ENCODE measurements at places on chromosomes 12 and 14.
A peak's percentile ranks its signal among the peaks of the same experiment; 100 is the strongest.

DNA sequence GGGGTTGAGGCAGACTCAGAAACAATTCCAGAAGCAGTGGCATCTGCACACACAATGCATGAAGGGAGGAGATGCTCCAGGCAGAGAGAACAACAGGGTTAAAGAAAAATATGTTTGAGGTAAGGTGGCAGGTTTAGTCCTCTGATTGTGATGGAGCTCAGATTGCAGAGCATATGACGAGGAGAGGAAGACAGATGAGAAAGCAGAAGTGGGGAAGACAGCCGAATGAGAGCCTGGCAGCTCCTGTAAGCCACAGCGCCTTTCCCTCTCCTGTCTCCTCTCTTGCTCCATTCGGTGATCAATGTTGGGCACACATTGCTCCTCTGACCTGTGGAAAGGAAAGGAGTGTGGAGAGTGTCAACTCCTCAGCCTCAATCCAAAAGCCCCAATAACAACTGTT lies 372.2 kb downstream of the GXYLT1 start:
- DNase-seq: no peak

DNA sequence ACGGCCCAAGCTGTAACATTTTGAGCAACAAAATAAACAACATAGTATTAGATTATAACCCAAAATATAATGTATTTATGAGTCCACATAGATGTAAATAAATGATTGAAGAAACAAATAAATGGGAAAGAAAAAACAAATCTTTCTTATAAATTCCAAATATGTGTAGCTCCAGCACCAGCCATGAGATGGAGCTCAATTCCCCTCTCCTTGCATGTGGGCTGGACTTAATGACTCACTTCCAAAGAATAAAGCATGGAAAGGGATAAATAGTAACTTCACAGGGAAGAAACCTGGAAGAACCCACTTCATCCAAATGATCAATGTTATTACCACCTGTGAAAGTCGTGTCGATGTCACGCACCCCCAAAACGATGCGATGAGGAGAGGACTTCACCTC lies 158.8 kb downstream of the RPAP3 start:
- DNase-seq: peak; percentile 42

DNA sequence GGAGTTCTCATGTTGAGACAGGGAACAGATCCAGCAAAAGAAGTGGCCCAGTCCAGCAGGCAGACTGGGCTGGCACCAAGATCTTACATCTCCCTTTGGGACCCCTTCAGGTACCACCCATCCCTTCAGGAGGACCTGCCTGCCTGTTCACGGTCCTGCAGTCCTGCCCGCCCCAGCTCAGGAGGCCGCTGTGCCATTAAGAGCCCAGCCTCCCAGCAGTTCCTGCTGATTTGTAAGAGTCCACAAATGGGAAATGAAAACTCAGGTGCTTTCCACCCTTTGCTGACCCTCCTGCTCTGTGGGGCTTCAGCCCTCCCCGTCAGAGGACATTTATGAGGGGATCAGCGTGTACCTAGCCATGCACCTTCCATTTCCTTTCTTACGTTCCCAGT lies 39.5 kb downstream of the C14orf132 start:
- no peak for DNase-seq

DNA sequence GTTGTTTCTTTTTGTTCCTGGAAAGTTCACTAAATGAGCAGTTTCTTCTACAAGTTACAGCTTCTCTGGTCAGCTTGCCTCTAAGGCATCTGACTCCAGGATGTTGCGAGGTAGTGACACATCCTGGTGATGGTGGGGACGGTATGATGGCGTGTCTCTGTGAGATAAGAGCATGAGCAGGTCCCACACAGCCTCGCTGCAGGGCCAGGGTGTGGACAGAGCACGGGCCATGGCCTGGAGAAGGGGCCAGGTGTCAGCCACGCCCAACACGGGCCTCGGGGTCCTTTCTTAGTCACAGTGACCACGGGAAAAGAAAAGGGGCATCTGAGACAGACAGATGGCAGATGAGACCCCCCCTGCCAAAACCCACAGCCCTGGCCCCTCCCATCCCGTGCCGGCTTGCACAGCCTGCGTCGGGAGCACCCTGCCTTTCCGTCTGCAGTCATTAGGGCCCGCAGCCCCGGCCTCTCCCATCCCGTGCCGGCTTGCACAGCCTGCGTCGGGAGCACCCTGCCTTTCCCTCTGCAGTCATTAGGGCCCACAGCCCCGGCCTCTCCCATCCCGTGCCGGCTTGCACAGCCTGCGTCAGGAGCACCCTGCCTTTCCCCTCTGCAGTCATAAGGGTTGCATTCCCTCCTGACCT lies 79.3 kb upstream of the DYNC1H1 start:
- DNase-seq: no peak

DNA sequence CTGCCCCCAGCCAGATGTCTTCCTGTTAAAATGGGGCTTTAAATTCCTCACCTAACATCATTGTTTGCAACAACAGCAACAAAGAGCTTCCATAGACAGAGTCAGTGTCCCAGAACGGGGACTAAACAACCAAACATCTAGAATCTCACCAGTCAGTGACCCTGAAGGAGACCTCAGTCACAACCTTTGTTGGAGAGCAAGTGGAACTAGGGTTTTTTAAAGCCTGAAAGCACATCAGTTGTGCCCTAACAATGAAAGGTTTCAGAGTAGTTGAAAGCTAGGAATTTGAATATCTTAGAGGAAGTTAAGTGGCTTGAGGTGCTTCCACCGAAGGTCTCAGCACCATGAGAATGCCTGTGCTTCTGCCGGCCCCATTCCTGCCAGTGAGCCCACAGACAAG lies 5.0 kb upstream of the ALDH2 start:
- no peak for DNase-seq

DNA sequence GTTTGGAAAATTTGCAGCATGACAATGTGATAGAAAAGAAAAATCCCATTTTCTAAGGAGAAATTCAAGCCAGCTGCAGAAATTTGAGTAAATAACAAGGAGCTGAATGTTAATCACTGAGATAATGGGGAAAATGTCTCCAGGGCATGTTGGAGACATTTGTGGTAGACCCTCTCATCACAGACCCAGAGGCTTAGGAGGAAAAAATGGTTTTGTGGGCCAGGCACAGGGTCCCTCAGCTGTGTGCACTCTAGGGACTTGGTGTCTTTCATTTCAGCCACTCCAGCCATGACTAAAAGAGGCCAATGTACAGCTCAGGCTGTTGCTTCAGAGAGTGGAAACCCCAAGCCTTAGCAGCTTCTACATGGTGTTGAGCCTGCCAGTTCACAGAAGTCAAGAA lies 111.4 kb upstream of the SYT10 start:
- DNase-seq: no peak

- DNase-seq: peak; percentile 18
These were observed 293.2 kb upstream of the FAR2 start for GRCh38 chr12:28855761-28856310.

GRCh38 chr14:30921305-30921704 lies 46.9 kb downstream of the COCH start:
- peak; percentile 38 for DNase-seq

DNA sequence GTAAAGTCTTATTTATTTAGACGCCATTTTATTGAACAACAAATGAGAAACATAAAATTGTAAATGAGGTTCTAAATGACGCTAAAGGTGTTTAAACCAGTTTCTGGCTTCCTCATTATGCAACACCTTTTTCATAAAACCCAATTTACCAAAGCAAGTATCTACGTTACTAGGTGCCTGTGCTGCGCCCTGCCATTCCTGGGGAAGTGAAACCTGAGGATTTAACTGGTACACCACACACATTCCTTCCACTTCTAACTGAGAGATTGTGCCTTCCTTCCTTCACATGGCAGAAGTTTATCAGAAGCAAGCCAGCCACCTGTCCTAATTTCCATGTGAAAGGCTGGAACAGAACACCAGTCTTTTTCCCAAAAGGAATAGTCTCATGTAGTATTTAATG lies 40.3 kb upstream of the GCH1 start:
- DNase-seq: no peak

- no peak for DNase-seq
These were observed 435.7 kb upstream of the DCN start for GRCh38 chr12:91618281-91618680.

GRCh38 chr12:42508913-42509460 lies 80.6 kb downstream of the PRICKLE1 start:
- DNase-seq: no peak

DNA sequence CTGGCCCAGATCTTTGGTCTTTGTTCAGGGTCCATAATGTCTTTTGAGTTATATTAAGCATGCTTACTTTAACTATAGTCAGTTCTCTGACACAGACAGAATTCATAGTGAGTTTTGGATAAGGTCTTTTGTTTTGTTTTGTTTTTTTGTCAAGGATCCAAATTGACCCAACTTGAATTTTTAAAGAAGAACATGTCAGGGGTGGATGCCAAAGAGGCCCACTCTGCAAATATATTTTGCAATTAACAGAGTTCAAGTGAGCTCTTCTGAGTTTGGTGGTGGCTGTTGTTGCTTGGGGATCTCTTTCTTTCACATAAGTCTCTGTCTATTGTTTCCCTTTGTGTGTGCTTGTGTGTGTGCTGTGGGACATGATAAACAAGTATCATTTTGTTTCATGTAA lies 34.4 kb upstream of the PMCH start:
- DNase-seq: no peak

GRCh38 chr14:89678768-89679167 lies 261.7 kb upstream of the FOXN3 start:
- no peak for DNase-seq

DNA sequence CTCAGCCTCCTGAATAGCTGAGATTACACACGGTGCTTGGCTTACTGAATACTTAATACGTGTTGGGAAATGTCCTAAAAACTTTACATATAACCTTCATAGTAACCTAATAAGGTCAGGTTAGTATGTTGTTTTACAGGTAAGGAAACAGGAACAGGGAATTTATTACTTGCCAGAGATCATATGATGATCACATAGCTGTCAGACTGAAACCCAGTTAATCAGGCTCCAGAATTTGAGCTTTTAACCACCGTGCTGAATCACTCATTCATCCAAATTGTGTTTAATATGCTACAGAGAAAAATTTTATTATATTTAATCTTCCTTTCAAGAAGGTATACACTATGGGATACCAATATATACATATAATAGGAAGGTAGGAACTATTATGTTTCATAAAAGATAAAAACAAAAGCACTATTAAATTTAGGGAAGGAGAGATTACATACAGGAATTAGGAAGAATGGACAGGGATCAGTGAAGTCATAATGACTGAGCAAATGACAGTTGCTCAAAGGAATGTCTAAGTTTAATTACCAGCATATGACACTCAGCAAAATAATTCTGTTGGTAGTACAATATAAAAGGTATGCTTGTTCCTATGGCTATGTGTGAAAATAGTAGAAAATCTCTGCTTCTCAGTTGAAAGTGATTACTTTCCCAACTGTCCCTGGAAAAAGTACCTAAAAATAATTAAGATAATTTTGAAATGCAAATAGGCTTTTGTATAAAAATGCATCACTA lies 59.3 kb downstream of the HEATR5A start:
- DNase-seq: peak; percentile 70

GRCh38 chr12:47767216-47767724 lies 5.8 kb upstream of the SLC48A1 start:
- DNase-seq: no peak

GRCh38 chr12:23816394-23816851 lies 133.0 kb downstream of the SOX5 start:
- no peak for DNase-seq

- DNase-seq: peak; percentile 49
These were observed 8.9 kb downstream of the SLC7A8 start for GRCh38 chr14:23174296-23175184.

- DNase-seq: no peak
These were observed 16.3 kb downstream of the SMCO2 start for GRCh38 chr12:27462851-27463250.
